Activated CD4-positive, alpha-beta T cell treated with anti-CD3 and anti-CD28 coated beads, Interleukin-2, amount 10 ng/mL, durations not matched to agents 7 days and 5 days (primary cell): ENCODE measurements at places on chromosomes 11 and 22.

DNA sequence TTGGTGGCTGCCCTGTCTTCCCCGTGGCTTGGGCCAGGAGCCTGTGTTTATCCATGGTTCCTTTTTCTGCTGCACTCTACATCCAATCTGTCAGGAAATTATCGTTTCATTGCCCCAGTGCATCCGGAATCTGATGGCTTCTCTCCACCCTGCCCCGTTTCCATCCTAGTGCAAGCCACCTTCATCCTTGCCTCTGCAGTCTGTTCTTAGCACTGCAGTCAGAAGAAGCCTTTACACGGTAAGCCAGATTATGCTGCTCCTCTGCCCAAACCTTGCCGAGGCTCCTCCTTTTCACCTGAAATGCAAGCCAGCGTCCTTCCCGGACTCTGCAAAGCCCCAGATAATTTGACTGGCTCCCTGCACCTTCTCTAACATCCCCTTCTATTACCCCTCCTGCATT, 45.1 kb downstream of the PARVG start:
- no peak for DNase-seq

- DNase-seq: no peak
Measured at GRCh38 chr11:66407651-66408050, 13.2 kb upstream of the NPAS4 start.

GRCh38 chr11:94740083-94741021, 27.8 kb upstream of the AMOTL1 start:
- DNase-seq: no peak

DNA sequence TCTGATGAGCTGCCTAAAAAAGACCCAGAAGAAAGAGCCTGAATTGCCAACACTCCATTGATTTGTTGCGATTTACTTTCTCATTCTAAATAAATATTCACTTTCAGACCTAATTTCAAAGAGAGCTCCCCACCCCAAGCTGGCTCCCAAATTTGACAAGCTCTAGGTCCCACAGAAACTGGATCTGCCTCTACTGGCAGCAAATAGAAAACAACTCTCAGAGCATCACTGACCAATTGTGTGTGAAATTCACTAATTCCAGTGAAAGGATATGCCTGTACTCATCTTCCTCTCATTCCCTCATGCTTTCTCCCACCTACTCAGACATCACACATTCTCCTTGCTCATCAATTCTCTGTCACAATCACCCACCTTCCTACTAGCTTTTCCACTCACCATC, 249.1 kb downstream of the DCDC1 start:
- DNase-seq: no peak

- no peak for DNase-seq
Measured at GRCh38 chr22:20926243-20926642, 9.0 kb downstream of the CRKL start.

DNA sequence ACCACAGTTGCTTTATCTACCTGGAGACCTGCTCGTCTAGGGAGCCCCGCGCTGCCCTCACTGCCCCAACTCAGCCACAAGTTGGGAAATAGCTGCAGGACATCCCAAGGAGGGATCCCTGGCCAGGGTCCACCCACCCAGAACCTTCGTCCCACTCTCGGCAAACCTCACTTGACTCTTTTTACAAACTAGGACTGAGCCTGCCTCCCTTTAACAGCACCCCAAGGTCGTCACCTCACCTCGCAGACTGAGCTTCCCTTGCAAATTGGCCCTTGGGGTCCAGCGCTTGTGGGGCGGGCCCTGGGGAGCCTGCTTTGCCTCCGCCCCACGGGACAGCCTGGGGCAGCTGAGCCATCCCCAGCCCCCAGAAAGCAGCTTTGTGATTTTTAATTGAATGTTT, 1505.8 kb downstream of the TBC1D22A start:
- no peak for DNase-seq

GRCh38 chr11:64333556-64333955, 6.4 kb upstream of the CCDC88B start:
- DNase-seq: no peak

GRCh38 chr11:111606986-111607385, 4.7 kb downstream of the SIK2 start:
- no peak for DNase-seq

DNA sequence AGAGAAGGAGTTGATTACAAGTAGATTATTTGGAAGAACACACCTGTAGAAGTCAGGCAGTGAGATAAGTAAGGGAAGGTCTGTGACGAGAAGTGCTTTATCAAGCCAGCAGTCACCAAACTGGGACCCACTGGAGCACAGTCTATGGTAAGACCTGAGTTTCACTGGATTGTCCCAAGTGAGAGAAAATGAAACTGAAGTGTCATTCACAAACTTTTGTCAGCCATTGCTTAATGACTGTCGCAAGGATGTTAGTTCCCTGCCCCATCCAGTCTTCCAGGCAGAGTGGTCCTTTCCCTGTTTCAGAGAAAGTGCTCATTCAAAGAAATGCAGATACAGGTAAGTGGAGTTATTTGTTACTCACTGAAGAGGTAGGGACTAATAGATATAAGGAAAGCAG, 728.0 kb upstream of the TENM4 start:
- no peak for DNase-seq

GRCh38 chr22:36256478-36256877, 3.5 kb downstream of the APOL1 start:
- no peak for DNase-seq

DNA sequence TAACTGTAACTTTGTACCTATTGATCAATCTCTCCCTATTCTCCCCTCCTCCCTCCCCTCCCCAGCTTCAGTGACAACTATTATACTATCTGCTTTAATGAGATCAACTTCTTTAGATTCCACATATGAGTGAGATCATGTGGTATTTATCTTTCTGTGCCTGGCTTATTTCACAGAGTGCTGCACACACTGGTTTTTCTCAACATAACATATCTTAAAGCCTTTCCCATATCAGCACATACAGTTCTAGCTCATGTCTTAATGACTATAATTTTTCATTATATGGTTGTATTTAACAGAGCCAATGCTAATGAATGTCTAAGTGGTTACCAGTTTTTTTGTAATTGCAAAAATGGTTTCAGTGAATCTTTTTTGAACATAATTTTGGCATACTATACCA, 340.3 kb upstream of the DDI1 start:
- no peak for DNase-seq

DNA sequence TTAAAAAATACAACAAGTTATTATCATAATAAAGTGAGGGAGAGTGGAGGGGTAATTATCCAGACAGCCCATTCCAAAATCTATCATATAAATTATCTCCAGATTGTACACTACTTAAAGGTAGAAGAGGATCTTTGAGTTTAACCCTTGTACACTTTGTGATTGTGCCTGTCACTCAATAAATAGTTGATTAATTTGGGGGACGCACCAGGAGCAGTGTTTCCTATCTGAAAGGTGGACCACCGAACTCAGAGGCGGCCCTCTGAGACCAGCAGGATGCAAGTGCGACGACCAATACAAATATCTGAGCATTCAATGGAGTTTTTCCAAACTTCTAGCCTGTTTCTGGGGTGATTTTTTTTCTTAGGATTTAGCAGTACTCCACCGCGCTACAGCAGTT, 1.1 kb upstream of the CECR2 start:
- DNase-seq: no peak

- no peak for DNase-seq
Measured at GRCh38 chr22:38861170-38861876, 10.7 kb downstream of the CBX6 start.

DNA sequence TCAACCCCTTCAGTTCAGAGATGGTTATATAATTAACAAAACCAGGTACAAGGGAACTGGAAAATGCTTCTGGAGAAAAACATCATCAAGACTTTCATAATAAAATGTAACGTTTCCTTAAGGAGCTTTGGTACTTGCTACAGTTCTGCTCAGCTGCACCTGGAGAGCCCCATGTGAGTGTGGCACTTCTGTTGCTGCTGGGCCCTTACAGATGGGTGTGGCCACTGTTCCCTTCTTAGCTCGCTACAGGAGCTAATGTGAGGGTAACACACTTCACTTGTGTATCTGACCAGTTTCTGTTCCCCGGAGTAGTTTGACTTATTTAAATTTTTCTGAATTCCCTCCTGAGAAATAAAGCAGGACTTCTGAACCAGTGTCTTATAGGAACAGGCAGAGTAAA, 4.0 kb downstream of the POU2AF3 start:
- no peak for DNase-seq

DNA sequence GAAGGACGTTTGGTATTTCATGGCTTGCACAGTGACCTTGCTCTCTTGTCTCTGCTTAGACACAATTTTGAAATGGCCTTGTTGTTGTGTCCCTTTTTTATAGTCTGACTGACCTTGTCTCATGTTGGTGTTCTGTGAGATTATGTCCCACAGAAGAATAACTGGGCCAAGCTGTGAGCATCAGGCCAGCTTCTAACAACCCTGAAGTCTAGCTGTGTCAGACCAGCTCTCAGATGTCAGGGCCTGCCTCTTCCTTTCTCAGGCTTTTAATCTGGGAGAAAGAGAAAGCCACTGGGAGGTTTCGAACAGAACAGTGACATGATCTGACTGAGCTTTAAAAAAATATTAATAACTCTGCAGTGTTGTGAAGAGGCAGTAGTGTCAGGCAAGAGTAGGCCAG, 2.0 kb upstream of the UEVLD start:
- DNase-seq: no peak

DNA sequence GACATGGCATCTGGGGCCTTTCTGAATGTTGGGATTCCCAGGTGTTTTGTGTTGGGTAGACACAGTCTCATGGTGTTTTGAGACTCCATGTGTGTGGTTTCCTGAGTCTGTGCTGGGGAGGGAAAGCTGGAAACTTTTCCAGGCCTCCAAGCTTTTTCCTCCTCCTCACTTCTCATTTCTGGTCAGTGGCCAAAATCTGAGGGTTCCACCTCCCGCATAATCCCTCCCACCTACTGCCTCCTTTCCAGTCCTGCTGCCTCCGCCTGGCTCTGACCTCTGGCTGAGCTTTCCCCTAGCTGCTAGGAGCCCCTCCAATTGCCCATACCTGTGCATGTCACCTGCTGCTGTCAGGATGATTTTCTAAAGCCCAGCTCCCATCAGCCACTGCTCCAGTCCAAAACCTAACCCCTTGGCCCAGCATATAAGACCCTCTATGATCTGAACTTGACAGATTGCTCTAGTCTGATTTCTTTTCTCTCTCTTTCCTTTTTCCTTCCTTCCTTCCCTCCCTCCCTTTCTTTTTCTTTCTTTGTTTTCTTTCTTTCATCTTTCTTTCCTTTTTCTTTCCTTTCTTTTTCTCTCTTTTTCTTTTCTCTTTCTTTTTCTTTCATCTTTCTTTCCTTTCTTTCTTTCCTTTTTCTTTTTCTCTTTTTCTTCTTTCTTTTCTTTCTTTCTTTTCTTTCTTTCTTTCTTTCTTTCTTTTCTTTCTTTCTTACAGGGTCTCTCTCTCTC, 51.4 kb upstream of the NECTIN1 start:
- no peak for DNase-seq

GRCh38 chr11:119065369-119065768, 2.2 kb upstream of the VPS11 start:
- DNase-seq: peak; percentile 73

- DNase-seq: no peak
Measured at GRCh38 chr11:34647131-34647530, 26.2 kb downstream of the EHF start.

DNA sequence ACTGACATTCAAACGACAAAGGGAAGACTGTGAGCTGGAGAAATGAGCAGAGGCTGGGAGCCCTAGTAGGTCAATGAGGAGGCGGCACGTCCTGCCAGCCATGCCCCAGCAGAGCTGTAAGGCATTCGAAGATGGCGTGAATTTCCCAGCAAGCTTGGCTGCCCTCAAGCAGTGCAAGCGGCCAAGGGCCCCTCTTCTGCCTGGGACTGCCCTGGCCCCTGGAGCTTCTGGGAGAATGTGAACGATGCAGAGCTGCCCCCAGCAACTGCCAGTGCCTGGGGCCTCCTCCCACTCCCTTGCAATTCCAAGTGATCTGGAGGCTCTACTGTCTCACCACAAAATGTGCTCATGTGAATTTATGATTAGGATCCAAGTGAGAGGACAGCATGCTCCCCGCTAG, 4.3 kb downstream of the PPM1F start:
- DNase-seq: no peak

GRCh38 chr11:117437041-117437790, 109.6 kb downstream of the CEP164 start:
- DNase-seq: no peak

DNA sequence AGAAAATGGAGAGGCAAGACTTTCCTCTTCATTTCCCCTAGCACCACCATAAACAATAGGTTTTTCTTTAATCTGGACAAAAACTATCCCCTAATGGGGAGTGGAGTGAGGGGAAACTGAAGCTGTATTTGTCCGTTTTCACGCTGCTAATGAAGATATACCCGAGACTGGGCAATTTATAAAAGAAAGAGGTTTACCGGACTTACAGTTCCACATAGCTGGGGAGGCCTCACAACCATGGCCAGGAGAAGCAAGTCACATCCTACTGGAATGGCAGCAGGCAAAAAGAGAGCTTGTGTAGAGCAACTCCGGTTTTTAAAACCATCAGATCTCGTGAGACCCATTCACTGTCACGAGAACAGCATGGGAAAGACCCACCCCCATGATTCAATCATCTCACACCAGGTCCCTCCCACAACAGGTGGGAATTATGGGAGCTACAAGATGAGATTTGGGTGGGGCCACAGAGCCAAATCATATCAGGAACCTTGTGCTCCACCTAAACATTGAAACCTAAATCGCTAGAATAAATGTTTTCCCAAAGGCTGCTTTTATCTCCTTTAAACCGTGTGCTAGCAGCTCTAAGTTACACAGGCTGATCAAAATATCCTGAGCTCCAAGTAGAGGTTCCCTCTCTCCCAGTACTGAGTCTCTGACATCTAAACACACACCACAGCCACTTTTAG, 4.3 kb downstream of the UBQLN3 start:
- DNase-seq: no peak

- DNase-seq: no peak
Measured at GRCh38 chr11:67158221-67158620, 39.2 kb downstream of the KDM2A start.
